Stimulated activated CD4-positive, alpha-beta T cell treated with anti-CD3 and anti-CD28 coated beads, Interleukin-4, amount 100 ng/mL, for 4 hours (primary cell): ENCODE measurements at places on chromosomes 12 and 14.

DNA sequence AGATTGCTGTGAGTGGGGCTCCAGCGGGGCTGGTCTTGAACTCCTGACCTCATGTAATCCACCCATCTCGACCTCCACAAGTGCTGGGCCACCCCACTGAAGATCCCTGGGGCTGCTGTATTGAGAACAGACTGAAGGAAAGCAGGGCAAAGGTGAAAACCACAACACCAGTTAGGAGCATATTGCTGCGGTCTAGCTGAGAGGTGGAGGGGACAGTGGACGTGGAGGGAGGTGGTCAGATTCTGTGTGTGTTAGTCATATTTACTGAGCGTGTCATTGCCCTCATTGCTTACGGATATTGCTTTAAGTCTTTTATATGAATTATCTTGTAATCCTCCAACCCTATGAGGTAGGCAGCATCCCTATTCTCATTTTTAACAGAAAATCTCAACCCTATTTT lies 69.0 kb upstream of the OVCH1 start:
- no peak for DNase-seq

- no peak for DNase-seq
Measured at GRCh38 chr14:61403411-61403810, 82.0 kb downstream of the PRKCH start.

DNA sequence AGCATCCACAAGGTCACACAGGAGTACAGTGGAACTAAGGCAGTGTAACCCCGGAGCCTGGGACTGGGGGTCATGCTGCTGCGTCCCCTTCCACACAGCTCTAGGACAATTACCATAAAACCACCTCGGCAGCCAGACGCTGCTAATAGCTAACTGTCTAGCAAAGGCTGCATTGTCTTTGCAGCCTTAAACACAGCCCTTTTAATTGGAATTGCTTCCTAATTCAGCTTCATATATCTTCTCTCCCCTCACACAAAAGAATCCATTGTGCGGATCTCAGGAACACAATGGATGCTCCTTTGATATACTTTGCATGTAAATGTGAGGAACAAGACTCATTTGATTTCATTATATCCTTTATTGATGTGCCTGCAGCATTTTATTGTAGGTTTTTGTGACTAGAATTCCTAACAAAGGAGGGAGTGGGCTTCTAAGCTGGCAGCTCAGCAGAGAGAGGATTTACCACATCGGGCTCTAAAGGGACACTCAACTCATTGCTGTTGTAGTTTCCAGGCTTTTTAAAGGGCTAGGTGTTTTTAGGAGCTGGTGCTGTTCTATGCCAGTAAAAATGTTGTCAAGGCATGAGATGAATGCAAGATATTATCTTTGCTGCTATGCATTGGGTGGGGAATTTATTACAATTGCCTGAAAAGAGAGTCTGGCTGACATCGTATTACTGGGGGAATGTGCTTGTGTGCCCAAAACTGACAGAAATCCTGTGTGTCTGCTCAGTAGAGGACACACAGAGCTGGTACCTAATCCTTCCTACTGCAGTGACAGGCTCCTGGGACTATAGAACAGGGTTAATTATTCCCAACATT lies 30.4 kb upstream of the DACT1 start:
- DNase-seq: no peak

DNA sequence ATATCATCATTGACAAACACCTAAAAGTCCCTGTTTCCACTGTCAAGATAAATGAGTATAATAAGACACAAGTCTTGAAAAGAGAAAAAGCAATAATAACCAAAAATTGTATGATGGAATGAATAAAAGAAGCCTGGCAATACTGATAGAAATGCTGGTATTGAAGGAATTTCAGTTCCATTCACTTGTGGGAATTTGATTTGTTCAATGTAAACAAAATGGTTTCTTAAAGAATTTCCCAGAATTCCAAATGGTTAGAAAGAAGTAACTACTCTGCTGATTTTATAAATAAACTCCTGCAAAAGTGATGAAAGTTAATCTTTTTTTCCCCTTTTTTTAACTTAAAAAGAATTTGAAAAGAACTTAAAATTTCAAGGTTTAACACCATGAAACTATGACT lies 129.9 kb upstream of the PDZRN4 start:
- DNase-seq: no peak

DNA sequence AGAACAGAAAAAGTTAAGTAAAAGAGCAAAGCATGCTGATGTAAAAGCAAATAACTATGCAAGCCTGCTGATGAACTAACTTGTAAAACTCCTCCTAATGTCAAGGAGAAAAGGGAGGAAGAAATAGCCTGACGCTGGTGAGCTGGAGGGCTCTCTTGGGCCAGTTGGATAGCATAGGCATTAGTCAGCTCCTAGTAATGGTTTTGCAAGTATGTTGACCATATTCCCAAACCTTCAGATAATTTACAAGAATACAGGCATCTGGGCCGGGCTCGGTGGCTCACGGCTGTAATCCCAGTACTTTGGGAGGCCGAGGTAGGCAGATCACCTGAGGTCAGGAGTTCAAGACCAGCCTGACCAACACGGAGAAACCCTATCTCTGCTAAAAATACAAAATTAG lies 871.4 kb downstream of the C12orf50 start:
- no peak for DNase-seq

- DNase-seq: no peak
Measured at GRCh38 chr14:69663300-69663643, 51.9 kb downstream of the SUSD6 start.

- no peak for DNase-seq
Measured at GRCh38 chr14:27605282-27605681, 1007.4 kb upstream of the NOVA1 start.
